ENCODE measurements at places on chromosomes 6 and 20.

GRCh38 chr6:17984812-17985670, 2.4 kb downstream of the KIF13A start:
- no peak for DNase-seq

DNA sequence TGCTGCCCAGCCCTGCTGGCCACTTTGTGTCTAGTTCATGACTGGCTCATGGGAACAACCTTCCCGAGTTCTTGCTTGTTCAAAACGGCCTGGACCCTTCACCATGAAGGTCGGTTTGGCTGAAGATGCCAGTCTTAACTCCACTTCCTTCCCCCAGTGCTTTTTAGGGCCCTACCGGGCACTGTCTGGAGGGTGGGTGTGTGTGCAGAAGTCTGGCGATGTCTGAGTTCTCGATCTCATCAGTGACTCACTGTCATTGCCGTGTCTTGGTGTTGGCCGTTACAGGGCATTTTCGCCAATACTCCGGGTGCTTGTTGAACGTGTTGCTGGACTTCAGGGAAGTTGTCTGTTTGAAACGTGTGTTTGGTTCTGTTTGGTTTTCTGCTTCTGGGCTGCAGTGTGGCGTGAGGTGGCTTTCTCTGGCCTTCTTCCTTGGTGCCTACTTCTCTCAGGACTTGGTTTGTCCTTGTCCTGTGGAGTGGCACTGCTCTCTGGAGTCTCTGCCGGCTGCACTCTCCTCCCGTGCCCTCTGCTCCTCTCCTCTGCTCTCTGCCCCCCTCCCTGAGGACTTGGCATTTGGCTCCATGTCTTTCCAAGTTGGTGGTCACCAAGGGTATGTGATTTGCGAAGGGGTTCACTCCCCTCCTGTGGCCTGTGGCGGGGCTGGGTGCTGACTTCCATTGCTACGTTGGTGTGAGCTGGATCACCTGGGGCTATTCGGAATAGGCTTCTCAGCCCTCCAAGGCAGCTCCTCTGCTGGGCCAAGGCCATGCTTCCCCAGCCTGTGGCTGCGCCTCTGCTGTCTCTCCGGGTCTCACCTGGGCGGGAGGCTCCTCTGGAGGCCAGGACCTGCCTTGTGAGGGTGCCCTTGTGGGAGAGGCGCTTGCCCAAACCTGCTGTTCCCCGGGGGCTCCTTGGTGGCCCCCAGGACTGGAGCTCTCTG, 38.2 kb downstream of the PYGB start:
- DNase-seq, result no peak

DNA sequence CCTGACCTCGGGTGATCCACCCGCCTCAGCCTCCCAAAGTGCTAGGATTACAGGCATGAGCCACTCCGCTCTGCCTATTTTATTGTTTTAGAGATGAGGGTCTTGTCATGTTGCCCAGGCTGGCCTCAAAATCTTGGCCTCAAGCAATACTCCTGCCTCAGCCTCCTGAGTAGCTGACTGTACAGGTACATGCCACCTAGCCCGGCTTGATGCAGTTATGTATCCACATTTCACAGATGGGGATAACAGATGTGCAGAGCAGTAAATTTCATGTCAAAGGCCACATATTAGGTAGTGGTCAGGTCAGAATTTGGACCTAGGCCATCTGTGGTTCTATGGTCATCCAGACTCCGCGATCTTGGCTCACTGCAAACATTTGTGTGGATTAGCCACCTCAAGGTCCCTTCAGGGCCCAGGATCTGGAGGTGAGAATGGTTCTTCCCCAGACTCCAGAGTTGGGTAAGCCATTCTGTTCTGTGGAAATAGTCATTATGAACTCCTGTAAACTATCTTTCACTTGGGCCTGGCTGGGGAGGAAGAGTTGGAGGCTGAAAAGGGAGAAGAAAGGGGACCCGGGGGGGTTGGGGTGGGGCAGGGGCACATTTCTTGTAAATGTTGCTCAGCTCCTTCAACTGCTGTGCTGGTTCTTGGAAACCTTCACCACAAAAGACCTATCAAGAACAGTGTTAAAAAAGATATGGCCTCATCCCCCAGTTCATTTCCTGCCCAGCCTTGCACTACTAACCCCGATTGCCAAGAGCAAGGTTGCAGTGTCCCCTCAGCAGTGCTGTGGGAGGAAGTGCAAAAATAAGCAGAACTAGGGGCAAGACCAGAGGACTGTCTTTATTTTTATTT, 13.0 kb downstream of the PIM1 start:
- no peak for DNase-seq

GRCh38 chr6:24430086-24430485, 27.4 kb downstream of the MRS2 start:
- DNase-seq, result no peak

GRCh38 chr6:74753883-74754600, 451.8 kb downstream of the COL12A1 start:
- DNase-seq, result no peak

GRCh38 chr20:58651559-58651945, 469 bp downstream of the STX16 start:
- no peak for DNase-seq

DNA sequence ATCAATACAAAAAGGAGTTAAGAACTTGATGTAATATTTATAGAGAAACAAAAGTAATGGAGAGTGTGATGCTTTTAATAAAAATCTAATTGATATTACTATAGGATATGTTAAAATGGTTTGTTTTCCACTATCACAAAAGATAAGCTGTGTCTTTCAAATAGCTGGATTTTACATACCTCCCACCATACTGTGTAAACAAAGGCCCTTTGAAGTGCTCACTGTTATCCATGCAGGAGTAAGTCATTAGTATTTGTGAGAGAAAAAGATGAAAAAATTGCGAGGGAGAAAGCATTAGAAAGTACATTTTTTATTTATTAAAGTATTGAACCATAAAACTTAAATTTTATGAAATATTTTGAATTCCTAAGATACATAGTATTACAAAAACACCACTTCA, 733.0 kb downstream of the GRIK2 start:
- DNase-seq, result no peak

DNA sequence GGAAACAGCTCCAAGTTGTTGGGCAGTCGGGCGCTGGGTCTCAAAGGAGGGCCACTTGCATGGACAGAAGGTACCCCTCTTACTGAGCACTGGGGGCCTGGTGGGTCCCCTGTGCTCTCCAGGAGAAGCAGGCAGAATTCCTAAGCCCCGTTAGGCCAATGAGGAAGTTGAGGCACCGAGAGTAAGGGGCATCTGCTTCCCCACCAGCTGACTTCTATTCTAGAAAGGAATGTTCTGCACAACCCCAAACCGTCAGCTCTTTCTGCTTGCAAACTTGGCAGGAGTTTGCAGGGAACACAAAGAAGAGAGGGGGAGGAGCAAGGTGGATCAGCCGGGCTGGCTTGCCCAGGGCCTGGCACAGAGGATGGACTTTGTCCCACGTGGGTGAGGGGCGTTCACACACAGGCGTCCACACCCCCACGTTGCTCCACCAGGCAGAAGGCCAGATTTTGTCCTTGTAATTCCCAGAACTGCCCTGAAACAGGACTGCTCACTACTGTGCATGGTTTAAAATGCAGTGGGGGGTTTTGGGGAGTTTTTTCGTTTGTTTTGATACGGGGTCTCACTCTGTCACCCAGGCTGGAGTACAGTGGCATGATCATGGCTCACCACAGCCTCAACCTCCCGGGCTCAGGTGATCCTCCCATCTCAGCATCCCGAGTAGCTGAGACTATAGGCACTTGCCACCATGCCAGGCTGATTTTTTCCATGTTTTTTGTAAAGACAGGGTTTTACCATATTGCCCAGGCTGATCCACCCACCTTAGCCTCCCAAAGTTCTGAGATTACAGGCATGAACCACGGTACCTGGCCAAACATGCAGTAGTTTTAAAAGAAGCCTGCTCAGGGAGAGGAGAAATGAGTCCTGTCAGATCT, 93.3 kb downstream of the SNX5 start:
- DNase-seq, result no peak

GRCh38 chr6:117456250-117456649, 26.2 kb upstream of the DCBLD1 start:
- no peak for DNase-seq

DNA sequence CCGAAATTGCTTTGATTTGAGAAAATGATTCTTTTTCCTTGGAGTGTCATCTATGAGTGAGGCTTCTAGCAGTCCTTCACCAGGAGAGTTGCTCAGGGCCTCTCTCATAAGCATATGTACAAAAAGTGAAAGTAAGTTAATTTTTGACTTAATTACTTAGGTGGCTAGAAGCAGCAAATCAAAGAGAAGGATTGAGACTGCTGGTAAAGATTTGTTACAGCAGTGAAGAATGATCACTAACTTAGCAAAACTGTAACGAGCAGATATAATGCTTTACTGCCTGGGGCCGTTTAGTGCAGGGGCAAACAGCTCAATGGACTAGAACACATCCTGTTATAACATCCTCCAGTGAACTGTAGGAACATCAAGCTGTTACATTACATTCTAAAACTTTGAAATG, 167.8 kb upstream of the RIPOR2 start:
- DNase-seq, result no peak

GRCh38 chr20:32031007-32031958, 20.8 kb upstream of the HCK start:
- DNase-seq, result no peak

- no peak for DNase-seq
Observed at GRCh38 chr20:5719861-5720403, 30.3 kb upstream of the SHLD1 start.

GRCh38 chr6:45651301-45651700, 273.6 kb upstream of the SUPT3H start:
- DNase-seq, result no peak

GRCh38 chr6:154841109-154841508, 107.9 kb downstream of the SCAF8 start:
- no peak for DNase-seq

- DNase-seq, result no peak
Observed at GRCh38 chr20:50861012-50861411, 66.2 kb downstream of the BCAS4 start.

- no peak for DNase-seq
Observed at GRCh38 chr20:32753731-32754130, 8.5 kb upstream of the DNMT3B start.

DNA sequence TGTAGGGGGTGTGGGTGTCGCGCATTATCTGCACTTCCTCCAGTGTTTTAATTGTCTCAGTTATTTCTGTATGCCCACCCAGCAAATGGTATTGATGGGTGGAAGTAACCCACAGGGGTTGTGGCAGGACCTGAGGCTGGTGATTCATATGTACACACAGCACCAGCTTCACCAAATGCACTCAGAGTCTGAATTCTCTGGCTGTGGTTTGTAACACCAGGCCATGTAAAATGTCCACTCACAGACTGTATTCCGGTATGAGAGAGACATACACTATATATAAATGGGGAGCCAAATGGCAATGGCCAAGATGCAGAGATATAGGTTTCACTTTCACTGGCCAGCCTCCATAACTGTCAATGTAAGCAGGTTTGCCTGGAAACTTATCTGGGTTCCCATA, 76.3 kb upstream of the FBXL4 start:
- no peak for DNase-seq

DNA sequence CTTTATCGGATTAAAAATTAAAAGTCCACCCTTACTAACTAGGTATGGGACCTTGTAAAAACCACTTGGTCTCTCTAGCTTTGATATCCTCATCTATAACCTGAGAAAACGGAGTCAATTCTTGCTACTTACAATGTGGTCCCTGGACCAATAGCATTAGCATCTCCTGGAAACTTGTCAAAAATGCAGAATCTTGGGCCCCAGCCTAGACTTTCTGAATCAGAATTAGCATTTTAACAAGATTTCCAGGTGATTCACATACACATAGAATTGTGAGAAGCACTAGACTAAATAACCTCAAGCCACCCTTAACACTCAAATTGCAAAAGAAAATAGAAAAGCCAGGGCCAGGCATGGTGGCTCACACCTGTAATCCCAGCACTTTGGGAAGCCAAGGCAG, 96.6 kb downstream of the RNGTT start:
- DNase-seq, result no peak

- no peak for DNase-seq
Observed at GRCh38 chr20:5862703-5863039, 87.7 kb downstream of the TRMT6 start.

DNA sequence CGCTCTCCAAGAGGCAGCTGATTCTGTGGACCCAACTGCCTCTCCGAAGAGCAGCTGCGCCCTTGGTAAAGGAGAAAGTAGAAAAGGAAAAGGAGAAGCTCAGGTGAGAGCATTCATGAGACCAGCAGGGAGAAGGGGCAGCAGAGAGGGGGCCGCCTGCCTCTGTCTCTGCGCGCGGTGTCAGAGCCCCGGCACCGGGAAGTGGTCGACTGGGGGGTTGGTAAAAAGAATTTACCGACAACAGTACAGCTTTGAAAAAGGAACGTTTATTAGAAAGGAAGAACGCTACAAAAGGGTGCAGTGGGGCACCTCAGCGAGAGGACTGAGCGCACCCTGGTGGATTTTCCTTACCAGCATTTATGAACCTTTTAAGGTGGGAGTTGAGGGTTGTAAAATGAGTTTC, 61.9 kb downstream of the GPR6 start:
- DNase-seq, result no peak

DNA sequence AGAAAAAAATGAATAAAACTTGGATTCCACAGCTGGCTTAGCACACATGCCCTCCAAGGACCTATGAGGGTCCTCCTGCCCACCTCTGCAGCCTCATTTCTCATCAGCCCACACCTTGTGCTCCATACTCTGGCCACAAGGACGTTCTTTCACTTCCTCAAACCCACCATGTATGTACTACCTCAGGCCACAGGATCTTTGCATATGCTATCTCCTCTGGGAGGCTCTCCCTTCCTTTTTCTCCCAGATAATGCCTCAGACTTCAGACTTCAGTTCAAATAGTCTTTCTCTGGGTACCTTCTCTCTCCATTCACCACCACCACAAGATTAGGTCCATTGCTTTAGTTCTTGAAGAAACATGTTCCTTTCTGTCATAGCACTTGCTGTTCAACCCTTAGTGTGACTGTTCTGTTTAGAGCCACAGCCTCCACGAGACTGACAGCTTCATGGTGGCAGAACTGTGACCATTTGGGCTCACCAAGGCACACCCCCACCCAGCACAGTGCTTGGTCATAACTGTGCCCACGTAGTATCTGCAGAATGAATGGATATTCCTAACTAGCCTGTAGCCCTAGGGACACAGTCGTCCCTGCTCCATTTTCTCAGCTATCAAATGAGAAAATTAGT, 146.7 kb upstream of the LRFN2 start:
- no peak for DNase-seq

GRCh38 chr20:51769976-51770615, 1.9 kb upstream of the ATP9A start:
- no peak for DNase-seq

- DNase-seq, result no peak
Observed at GRCh38 chr6:84651583-84651982, 112.8 kb downstream of the TBX18 start.

DNA sequence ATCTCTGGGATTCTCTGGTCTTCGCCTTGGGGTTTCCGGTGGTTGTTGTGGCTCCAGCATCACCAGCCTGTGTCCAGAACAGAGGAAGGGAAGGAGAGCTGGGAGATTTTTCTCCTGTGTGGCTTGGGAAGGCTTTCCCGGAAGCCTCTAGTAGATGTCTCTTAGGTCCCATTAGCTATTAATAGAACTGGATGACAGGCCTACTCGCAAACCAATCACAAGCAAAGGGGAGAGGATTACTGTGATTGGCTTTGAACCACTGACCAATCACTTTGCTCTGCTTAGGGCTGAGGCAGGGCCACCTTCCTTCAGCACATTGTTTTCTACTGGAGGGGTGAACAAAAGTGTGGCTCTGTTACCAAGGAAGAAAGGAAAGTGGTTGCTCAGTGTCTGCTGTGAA, 203.4 kb upstream of the SULF2 start:
- DNase-seq, result no peak

Data from stimulated activated CD8-positive, alpha-beta memory T cell treated with anti-CD3 and anti-CD28 coated beads, Interleukin-4, amount 100 ng/mL, for 1 hour (primary cell).